ENCODE measurements at places on chromosomes 4 and X.

- no peak for DNase-seq
These were observed 42.4 kb downstream of the MEPE start for GRCh38 chr4:87875191-87875590.

DNA sequence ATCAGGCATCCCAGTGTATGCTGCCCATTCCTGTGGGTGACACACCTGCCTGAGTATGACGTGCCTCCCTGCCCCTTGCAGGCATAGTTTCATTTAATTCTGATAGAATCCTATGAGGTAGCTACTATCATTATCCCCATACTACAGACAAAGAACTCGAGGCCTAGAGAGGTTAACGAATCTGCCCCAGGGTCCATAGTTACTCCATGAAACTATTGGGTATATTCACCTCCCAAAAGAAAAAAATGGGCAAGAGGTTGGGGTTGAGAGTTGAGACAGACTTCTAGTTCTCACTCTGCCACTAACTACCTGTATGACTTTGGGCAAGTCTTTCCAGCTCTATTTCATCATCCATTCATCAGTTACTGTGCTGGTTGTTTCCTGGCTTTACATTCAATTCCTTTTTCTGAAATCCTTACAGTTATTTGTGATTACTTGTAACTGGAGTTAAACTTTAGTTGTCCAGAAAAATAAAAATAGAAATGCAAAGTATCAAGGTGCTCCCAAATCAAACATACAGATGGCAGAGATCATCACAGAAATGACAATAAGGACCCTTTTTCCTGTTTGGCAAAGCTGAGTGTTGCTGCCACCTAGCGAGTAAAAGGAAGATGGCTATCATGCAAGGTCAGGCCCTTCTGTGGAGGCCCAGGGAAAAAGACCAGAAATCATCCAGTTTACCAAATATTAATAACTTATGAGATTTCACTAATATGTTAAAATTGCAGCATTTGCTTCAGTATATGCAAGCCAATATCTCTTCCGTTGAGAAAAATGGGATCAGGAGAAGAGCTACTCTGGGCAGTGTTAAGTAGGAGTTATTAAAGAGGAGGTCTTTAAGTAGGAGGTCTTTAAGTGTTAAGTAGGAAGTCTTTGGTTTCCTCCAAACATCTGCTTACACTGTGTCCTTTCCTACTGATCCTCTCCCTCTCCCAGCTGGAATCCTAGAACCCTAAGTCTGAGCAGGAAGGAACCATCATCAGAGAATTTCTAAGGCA lies 17.1 kb upstream of the MAP7D3 start:
- DNase-seq, result no peak

GRCh38 chrX:3651277-3651676 lies 62.2 kb downstream of the PRKX start:
- DNase-seq, result no peak

GRCh38 chr4:11495291-11495690 lies 66.6 kb upstream of the HS3ST1 start:
- DNase-seq, result no peak

GRCh38 chr4:174120446-174121295 lies 162.8 kb downstream of the FBXO8 start:
- DNase-seq, result peak; percentile 64

DNA sequence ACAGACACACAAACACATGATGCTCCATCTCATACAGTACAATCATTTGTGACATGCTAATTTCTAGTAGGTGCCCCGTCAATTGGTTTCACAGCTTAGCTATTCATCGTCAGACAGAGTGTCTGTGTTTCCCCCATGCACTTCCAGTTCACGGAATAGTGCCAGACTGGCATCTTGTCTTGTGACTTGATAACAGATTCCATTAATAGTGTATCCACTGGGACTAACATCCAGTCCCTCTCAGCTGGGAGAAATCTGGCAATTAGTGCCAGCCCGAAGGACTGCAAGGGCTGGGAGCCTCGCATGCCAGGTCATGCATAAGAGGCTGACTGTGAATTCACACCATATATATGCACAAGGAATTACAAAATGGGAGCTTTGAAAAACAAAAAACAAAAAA lies 20.2 kb upstream of the GATB start:
- DNase-seq, result no peak

DNA sequence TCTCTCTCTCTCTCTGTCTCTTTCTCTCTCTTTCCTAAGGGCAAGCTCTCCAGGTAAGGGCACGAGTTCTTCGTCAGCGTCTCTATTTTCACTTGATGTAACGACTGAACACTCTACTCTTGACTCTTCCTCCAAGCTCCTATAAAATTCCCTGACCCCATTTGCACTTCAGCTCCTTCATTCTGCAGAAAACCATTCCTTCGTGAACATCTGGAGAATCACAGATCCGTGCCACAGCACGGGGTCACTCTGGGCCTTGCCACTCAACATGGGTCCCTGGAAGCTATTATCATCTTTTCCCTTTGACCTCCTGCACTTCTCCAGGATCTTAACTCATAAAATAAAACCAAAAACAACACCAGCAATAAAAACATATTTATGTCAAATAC lies 112.0 kb upstream of the LNX1 start:
- no peak for DNase-seq

GRCh38 chr4:47784222-47784621 lies 53.6 kb downstream of the CORIN start:
- DNase-seq, result no peak

- DNase-seq, result no peak
These were observed 544.7 kb upstream of the NR3C2 start for GRCh38 chr4:148986951-148987350.

DNA sequence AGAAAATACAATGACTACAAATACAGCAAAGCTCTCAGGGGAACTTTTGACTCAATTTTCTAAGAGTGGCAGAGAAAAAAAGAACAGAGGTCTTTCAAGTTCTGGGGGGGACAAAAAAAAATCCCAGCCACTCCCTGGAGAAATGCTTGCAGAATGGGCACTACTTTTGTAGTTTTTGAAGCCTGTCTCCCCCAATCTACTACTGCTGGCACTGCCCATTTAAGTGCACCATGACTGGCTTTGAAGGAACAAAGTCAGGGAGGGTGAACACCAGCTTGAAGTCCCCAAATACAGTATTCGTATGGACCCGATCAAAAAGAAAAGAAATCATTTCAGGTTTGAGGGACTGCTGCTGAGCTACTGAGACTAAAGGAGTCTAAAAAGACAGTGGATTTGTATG lies 1824.4 kb downstream of the ARAP2 start:
- no peak for DNase-seq

DNA sequence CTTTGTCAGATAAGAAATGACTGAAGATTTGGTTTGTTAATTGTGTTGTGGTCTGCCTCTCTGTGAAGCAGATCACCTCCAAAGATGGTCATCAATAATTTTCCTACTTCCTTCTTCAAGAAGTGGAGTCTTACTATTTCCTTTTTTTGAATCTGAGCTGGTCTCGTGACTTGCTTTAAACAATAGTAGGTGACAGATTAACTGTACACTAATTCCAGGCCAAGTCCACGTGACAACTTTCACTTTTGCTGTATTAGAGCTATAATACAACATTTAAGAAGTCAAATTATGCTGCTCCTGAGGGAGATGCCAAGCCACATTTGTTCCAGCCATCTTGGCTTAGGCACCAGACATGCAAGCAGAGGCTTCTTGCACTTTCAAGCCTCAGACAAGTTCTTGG lies 393.8 kb upstream of the GRID2 start:
- no peak for DNase-seq

DNA sequence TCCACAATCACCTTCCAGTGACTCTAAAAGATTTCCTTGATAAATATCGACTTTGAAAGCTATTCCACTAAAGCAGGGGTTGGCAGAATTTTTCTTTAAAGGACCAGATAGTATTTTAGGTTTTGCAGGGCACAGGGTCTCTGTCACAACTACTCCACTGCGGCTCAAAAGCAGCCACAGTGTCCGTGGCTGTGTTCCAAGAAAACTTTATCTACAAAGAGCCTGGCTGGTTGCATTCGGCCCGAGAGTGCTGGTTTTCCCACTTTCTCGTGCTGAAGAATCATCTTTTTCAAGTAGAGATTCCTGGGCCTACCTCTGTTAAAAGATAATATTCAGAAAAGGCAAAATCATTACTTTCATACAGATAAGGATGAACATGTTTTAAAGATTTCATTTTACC lies 55.6 kb downstream of the TSPAN7 start:
- DNase-seq, result no peak

DNA sequence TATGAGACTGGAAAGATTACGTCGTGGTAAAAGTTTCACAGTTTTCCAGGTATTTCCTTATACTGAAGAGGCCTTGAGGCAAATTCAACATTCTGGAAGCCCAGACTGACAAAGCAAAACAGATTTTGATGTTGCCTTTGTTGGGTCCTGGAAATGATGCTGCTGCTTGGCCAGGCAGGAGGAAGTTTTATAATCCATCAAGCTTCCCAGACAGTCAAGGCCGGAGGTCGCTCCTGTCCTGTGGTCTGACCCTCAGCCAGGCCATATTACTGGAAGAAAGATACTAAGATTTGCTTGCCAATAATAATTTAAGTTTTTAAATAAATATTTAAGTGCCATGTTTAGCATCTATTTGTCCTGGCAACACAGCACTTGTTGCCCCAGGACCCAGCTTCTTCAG lies 63.4 kb downstream of the TAPT1 start:
- DNase-seq, result no peak

DNA sequence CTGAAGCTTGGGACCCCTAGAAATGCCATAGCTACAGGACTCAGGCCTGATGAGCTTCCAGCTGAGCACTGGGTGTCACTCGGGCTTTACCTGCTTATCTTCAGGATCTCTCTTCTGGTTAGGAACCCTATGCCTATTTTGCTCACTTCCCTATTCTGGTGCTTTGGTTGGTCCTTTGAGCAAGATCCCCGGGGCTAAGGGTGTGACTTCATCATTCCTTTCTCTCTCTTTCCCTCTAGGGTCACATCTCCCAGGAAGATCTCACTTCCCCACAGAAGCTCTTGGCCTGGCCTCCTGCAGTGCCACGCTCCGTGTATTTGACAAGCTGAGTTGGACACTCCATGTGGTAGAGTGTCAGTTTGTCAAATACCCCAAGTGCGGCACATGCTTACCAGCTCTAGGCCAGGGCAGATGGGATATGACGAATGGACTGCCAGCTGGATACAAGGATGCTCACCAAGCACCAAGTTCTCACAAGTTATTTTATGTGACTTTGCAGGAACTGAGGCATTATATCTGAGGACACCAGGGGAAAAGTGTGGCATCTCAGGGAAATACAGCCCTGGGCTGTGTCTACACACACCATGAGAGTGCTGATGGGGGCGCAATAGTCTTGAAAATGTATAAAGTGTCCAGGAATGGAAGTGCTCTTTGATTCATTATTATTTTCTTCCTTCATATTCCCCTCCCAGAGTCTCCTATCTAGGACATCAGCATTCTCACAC lies 21.1 kb downstream of the VSIG4 start:
- DNase-seq, result no peak

- DNase-seq, result no peak
These were observed 119.8 kb downstream of the PPARGC1A start for GRCh38 chr4:23770011-23770410.

DNA sequence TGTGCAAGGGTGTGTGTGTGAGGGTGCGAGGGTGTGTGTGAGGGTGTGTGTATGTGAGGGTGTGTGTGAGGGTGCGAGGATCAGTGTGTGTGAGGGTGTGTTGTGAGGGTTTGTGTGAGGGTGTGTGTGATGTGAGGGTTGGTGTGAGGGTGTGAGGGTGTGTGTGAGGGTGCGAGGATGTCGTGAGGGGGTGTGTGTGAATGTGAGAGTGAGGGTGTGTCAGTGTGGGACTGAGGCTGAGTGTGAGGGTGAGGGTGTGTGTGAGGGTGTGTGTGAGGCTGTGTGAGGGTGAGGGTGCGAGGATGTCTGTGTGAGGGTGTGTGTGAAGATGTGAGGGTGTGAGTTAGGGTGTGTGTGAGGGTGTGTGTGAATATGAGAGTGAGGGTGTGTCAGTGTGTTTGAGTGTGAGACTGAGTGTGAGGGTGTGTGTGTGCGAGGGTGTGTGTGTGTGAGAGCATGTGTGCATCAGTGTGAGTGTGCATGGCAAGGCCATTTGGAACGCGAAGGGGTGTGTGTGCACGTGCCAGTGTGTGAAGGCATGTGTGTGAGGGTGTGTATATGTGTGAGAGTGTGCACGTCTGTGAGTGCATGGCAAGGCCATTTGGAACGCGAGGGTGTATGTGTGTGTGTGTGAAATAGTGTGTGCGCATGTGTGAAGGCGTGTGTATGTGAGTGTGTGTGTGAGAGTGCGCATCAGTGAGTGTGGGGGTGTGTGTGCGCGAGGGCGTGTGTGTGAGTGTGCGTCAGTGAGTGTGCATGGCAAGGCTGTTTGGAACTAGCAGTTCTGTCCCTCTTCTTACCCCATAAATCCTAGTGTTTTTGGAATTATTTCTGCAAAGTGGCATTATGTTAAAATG lies 69.8 kb downstream of the RGS12 start:
- DNase-seq, result no peak

GRCh38 chrX:123422875-123423274 lies 238.8 kb downstream of the GRIA3 start:
- no peak for DNase-seq

- no peak for DNase-seq
These were observed 149.3 kb downstream of the PALLD start for GRCh38 chr4:168646001-168646768.

GRCh38 chrX:45849261-45849862 lies 648.7 kb upstream of the DIPK2B start:
- DNase-seq, result no peak

DNA sequence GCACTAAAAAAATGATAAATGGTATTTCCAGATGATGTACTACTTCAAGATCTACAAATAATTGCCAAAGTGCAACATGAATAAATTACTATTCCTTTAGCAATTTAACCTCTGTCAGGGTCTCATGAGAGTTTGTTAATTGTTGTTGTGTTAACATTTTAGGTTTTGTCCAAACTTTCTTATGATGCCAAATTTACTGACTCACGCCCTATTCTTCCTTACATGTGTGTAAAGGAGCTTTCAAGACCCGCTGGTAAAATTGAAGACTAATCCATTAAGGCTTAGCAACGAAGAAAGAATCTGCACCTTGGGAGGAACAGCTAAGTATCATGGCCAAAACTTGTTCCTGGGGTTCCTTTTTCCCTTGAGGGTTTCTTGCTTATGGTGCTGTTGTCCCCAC lies 252.7 kb upstream of the JADE1 start:
- DNase-seq, result no peak

- no peak for DNase-seq
These were observed 40.0 kb upstream of the IQSEC2 start for GRCh38 chrX:53321230-53321942.

DNA sequence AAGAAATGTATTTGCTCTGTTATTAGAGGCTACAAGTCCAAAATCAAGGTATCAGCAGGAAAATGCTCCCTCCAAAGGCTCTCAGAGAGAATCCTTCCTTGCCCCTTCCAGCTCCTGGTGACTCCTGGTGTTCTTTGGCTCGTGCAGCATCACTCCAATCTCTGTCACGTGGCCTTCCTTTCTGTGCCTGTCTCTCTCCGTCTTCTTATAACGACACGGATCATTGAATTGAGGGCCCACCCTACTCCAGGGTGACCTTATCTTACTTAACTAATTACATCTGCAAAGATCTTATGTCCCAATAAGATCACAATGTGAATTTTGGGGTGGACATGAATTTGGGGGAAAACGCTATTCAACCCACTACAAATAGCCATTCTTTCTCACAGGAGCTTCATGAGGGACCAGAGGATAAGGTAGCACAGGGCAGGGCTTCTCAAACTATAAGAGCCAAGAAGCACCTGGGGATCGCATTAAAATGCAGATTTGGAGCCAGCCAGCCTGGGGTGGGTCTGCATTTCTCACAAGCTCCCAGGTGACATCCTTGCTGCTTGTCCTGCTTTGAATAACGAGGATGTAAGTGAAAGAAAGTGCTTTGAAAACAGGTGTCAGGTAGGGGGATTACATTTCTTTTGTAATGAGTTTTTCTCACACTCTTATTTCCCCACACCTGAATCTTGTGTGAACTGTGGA lies 41.9 kb upstream of the APLN start:
- DNase-seq, result no peak

GRCh38 chrX:66053414-66053813 lies 13.5 kb upstream of the VSIG4 start:
- no peak for DNase-seq

All from neuronal stem cell (in vitro differentiated cells).